Activated CD8-positive, alpha-beta memory T cell treated with anti-CD3 and anti-CD28 coated beads for 48 hours (primary cell): ENCODE measurements at places on chromosomes 12 and 14.
A peak's percentile ranks its signal among the peaks of the same experiment; 100 is the strongest.

DNA sequence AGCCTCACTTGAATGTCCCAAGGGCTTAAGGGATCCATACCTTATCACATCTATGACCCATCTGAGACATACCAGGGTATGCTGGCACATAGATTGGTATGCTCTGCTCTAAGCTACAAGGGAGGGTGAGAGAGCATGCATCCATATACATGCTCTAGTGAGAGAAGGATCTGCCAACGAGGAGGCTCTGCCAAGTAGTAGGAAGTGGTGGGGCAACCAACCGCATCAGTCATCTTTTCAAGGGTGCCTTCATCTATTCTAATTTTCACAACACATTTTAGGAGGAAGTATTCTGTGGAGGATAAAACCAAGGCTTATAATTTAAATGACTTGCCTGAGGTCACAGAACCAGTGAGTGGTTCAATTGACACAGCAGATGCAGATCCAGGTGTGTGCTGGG, 6.6 kb upstream of the PPM1A start:
- DNase-seq = no peak

DNA sequence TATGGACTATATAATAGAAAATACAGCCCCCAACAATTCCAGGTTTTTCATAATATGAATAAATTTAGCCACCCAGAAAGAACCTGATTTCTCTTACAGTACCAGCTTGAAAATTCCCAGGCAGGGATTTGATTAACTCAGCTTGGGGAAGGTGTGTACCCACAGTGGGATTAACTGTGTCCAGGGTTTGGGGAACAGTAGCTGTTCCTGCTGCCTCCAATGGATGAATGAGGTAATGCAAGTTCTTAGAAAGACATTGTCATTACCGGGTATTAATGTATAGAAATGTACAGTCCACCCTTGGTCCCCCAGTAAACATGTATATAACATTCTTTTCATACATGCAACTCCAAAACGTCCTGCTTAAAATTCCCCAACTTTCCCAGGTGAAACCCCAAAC, 115.6 kb downstream of the LRIG3 start:
- DNase-seq = no peak

- no peak for DNase-seq
Measured at GRCh38 chr12:132314516-132315233, 14.7 kb downstream of the GALNT9 start.

DNA sequence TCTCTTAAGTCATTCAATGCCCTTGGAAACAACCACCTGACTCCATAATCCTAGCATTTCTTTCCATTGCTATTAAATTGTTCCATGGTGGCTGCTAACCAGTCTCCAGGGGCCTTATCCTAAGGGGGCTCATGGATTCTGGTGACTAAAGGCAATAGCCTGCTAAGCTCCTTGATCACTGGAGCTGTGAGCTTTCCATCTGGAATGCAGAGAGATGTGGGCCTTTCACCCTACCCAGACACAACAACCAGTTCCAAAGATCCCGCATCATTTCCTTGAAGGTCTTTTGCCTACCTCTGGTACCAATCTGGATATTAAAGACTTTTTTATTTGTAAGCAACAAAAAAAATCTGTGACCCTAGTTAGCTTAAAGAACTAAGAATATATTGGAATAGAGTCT, 32.9 kb downstream of the NDUFA12 start:
- no peak for DNase-seq

- no peak for DNase-seq
Measured at GRCh38 chr12:57134949-57135348, 6.7 kb downstream of the LRP1 start.

GRCh38 chr14:98957211-98958047, 314.6 kb downstream of the BCL11B start:
- no peak for DNase-seq

DNA sequence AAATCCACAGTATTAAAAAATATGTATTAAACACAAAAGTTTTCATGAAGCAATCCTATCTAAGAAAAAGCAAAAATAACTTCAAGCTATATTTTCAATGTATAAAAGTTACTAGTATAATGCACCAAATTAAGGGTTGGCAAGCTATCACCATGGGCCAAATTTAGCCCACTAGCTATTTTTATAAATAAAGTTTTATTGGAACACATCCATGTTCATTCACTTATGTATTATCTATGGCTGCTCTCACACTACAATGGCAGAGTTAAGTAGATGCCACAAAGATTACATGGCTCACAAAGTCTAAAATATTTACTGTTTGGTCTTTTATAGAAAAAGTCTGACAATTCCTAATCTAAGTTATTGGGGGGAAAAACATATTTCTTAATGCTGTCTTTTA, 17.6 kb downstream of the KLHL28 start:
- no peak for DNase-seq

GRCh38 chr14:92108345-92109254, 2.2 kb upstream of the ATXN3 start:
- no peak for DNase-seq

DNA sequence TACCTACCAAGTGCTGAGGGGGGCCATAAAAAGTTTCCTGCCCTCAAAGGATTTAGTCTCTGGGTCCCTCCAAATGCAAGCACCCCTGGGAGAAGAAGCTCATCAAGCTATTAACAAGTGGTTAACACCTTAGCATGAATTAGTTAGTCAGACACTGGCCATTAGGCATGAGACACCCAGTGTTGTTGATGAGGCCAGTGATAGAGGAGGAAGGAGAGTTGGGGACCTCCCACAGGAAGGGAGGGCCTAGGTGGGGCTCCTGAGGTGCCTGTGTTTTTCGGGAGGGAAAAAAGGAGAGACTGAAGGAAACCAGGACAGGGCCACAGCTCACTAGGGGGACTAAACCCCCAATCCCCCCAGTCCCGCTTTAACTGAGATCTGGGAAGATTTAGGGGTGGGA, 4.5 kb upstream of the KRT71 start:
- DNase-seq = no peak

DNA sequence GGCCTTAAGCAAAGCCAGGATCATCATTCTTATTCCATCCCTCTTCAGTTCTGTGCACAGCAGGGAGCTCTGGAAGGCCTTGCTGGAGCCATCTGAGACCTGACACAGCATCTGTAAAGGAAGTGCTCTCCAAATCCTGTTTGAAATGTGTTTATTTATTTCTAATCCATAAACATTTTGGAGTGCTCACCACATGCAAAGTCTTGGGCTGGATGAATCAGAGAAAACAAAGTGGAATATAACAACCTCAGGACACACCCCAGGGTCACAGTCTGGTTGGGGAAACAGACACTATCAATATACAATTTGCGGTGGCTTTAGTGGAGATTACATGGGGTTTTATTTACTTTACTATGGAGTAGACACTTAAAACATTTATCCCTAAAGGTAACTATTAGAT, 54.3 kb downstream of the BMP4 start:
- no peak for DNase-seq

GRCh38 chr14:58331111-58331510, 32.8 kb downstream of the ARID4A start:
- DNase-seq = peak; percentile 26

DNA sequence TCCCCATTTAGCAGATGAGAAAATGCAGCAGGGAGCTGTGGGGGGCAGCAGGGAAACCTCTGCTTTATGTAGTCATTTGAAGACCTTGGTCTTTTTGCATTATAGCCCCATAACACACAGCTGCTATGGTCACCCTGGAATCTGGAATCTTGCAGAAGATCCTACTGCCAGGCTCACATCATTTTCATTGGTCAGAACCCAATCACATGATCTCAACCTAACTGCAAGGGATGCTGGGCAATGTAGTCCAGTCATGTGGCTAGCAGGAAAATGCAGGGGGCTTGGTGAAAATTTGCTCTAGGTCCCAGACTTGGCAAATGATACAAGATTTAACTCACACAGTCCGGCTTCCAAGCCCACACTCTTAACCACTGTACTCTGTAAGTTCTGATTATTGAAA, 1028.7 kb downstream of the AACS start:
- DNase-seq = no peak
